ENCODE measurements at places on chromosomes 3 and 15. TPM values are rescaled to one million over a fixed set of nuclear protein-coding genes. Genes with fewer than 3 reads are reported as not detected.

DNA sequence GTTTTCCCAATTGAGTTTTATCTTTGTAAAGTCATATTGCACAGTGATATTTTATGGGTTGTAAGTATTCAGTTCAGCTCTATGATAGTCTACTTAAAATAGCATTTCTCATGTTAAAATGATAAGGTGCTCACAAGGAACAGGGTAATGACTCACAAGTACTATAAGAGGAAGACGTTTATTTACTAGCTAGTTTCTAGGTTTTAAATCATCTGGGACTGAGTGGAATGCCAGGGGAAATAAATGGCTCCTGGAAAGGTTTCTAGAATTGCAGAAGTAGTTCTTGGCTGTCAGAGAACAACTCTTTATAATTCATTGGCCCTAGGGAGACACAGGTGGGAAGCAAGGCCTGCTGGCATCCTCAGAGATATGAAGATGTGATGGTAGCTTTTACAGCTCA, 112.8 kb downstream of the CHDH start:
- H3K4me1 ChIP-seq: peaks cover 15% of the 10 kb centered on the region
- DNase-seq: no peak
- peaks cover 14% of the 10 kb centered on the region for H3K27me3 ChIP-seq
- H3K27ac ChIP-seq: no peak overlapping the region

GRCh38 chr15:42955518-42955917, 34.9 kb upstream of the TTBK2 start:
- no peaks in the 10 kb centered on the region for H3K27me3 ChIP-seq
- H3K4me1 ChIP-seq: no peaks in the 10 kb centered on the region
- H3K27ac ChIP-seq: no peak overlapping the region
- H3K36me3 ChIP-seq: peaks cover 97% of the 10 kb centered on the region

GRCh38 chr3:16600780-16601536, 4.3 kb downstream of the DAZL start:
- no peak overlapping the region for H3K4me3 ChIP-seq
- peak; percentile 79 for DNase-seq
- no peaks in the 10 kb centered on the region for H3K36me3 ChIP-seq
- no peak overlapping the region for H3K27ac ChIP-seq
- no peaks in the 10 kb centered on the region for H3K27me3 ChIP-seq

The DNAH1 gene
- total RNA-seq: 2.2 TPM

Measured in left ventricle myocardium inferior (tissue), 1 donor.